Fibroblast of upper back skin (primary cell): ENCODE measurements at places on chromosomes 13 and 19.

DNA sequence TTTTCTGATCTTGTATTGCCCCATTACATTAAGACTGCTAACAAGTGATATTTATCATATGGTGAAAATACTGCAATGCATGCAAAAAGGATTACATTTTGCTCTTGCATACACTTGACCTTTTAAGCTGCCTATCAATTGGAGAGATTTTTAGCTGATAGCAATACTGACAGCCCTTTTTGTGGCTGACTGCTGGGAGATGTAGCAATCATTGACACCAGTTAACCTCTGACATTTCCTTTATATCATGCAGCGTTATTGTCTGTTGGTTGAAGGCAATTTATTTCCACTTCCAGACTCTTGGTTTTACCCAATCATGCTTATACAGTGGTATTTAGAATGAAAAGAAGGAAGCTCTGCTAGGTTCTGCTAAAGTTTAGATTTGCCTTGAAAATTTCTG lies 364.0 kb downstream of the LMO7 start:
- DNase-seq: no peak

GRCh38 chr13:109728791-109729731 lies 57.3 kb downstream of the IRS2 start:
- DNase-seq: peak; percentile 39

DNA sequence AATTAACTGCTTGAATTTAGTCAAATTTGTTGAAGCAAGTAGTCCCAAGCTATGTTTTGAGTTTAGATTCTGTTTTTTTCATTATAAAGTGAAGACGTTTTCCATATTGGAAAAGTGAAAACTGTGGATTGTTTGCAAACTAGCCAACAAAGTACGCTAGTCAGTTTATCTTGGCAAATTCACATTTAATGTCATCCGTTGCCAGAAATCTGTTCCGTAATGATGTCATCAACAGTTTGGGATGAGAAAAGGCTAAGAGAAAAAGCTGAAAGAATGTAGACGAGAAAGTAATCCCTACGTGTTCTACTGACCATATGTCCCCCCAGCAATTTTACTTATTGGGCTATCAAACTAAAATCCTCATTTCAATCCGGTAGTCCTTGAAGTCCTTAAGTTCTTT lies 419.6 kb downstream of the GPC6 start:
- peak; percentile 23 for DNase-seq

GRCh38 chr19:43725468-43725867 lies 9.6 kb downstream of the IRGC start:
- DNase-seq: no peak

- no peak for DNase-seq
Observed at GRCh38 chr13:40666933-40667621, 636 bp upstream of the FOXO1 start.

- no peak for DNase-seq
Observed at GRCh38 chr19:2542341-2543069, 66.6 kb downstream of the GADD45B start.

- no peak for DNase-seq
Observed at GRCh38 chr19:1471010-1471514, 8.0 kb downstream of the C19orf25 start.

GRCh38 chr13:71829547-71829946 lies 37.5 kb downstream of the DACH1 start:
- DNase-seq: no peak

GRCh38 chr13:41148419-41149283 lies 16.0 kb upstream of the KBTBD6 start:
- DNase-seq: no peak

GRCh38 chr19:12353375-12353774 lies 12.1 kb downstream of the ZNF442 start:
- no peak for DNase-seq

DNA sequence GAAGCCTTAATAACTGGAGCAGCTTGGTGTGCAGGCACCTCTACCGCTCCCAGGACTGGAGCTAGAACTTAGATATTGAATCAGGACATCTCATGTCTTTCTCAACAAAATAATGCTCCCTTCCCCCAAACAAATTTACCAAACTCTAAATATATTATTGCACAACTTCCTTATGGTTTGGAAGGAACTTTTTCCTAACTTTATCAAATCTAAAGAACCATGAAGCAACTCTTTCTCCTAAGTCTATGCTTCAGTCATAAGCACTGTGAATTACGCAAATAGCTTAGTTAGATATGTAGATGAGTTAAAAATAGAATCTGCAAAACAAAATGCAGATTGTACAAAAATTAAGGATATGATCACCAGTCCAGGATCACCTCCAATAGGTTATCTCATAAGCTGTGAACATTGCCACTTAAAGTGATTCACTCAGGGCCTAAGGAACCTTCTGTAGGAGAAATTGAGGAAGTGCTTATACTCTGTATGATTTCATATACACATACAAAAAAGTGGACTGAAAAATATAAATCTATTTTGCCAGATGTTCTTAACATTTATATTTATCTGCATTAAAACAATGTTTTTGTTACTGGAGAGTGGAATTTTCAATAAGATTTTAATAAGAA lies 20.4 kb upstream of the MAB21L1 start:
- no peak for DNase-seq

GRCh38 chr13:94988654-94989053 lies 276.3 kb upstream of the SOX21 start:
- no peak for DNase-seq

GRCh38 chr19:41327076-41327575 lies 17.2 kb downstream of the CCDC97 start:
- no peak for DNase-seq

- DNase-seq: no peak
Observed at GRCh38 chr13:40233731-40234195, 432.7 kb downstream of the FOXO1 start.

DNA sequence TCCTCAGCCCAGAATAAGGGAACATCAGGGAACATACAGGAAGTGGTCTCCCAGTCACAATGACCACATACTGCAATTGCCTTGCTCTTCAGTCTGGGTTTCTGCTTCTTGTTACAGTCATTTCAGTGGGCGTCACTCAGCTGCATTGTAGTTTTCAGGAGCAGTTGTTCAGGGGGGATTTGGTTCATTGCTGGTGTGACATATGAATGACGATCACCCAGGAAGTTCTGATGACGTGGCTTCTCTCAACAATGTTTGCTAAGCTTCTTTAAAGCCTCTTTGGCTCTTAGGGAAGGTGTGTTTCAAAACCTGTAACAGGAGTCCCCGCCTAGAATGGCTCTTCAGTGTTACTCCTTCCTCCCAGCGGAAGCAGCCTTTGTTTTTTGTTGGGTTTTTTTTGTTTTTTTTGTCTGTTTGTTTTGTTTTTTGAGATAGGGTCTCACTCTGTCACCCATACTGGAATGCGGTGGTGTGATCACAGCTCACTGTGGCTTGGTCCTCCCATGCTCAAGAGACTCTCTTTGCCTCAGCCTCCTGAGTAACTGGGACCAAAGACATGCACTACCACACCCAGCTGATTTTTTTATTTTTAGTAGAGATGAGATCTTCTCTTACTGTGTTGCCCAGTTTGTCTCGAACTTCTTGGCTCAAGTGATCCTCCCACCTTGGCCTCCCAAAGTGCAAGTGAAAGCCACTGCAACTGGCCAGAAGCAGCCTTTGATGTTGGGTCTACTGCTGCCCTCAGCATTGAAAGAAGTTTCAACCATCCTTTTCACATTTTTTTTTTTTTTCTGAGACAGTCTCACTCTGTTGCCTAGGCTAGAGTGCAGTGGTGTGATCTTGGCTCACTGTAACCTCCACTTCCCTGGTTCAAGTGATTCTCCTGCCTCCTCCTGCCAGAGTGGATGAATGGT lies 1.4 kb upstream of the SCEL start:
- DNase-seq: peak; percentile 12
